ENCODE measurements at places on chromosomes 16 and 17.

- DNase-seq = no peak
Measured at GRCh38 chr17:29716566-29716965, 93.9 kb upstream of the CORO6 start.

- no peak for DNase-seq
Measured at GRCh38 chr16:57486858-57487834, 853 bp upstream of the DOK4 start.

DNA sequence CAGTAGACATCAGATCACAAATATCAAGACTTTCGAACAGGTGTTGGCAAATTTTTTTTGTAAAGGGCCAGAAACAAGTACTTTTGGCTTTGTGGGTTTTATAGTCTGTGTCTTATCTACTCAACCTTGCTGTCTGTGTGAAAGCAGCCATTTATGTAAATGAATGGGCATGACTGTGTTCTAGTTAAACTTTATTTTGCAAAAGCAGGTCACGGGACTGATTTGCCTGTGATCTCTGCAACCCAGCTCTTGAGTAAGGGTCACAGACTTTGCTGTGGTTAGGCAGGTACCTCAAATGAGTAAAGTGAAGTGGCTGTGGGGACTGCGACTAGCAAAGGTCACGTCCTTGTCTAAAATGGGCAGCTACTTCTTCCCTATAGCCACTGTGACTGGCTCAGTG lies 136.5 kb downstream of the FTO start:
- no peak for DNase-seq

DNA sequence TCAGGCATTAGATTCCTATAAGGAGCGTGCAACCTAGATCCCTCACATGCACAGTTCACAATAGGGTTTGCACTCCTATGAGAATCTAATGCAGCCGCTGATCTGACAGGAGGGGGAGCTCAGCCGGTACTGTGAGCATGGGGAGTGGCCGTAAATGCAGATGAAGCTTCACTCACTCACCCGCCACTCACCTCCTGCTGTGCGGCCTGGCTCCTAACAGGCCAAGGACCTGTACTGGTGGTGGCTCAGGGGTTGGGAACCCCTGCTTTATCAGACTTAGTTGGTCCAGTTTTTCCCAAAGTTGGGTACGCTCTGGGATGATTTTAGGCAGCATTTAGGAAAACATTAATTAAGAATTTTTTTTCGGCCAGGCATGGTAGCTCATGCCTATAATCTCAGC lies 103.8 kb downstream of the MARF1 start:
- DNase-seq = no peak

DNA sequence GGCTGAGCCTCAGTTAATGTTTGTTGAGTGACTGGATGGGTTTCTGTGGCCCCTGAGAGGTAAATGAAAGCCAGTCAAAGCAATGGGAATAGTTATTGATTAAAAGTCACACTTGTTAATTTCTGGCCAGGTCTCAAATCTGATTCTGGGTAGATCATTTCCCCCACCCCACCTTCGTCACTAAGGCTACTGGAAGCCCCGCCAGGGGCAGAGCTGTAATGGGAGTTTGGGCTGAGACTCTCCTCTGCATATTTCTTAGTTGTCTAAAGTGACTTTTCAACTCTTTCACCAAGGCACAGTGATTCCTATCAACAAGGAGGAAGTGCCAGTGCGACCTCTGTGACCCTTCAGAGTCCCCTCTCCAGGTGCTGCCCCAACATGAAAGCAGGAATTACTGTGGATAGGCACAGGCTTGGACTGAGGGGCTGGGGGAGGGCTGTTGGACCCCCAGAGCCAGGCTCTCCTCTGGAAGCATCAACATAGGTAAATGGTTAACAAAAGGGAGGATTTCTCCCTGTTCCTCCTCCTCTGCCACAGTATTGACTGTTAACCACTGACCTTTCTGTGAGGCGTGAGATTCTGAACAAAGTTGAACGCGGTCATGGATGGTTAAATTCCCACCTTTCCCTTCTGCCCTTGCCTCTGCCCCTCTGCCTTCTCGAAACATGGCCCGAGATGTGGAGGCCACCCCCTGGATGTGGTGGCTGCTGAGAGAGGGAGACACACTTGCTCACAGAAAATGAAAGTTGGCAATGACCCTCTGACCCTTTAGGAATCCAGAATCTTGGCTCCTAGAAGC lies 20.8 kb upstream of the TBX2 start:
- no peak for DNase-seq

GRCh38 chr16:16161319-16161718 lies 62.0 kb downstream of the ABCC6 start:
- DNase-seq = no peak

DNA sequence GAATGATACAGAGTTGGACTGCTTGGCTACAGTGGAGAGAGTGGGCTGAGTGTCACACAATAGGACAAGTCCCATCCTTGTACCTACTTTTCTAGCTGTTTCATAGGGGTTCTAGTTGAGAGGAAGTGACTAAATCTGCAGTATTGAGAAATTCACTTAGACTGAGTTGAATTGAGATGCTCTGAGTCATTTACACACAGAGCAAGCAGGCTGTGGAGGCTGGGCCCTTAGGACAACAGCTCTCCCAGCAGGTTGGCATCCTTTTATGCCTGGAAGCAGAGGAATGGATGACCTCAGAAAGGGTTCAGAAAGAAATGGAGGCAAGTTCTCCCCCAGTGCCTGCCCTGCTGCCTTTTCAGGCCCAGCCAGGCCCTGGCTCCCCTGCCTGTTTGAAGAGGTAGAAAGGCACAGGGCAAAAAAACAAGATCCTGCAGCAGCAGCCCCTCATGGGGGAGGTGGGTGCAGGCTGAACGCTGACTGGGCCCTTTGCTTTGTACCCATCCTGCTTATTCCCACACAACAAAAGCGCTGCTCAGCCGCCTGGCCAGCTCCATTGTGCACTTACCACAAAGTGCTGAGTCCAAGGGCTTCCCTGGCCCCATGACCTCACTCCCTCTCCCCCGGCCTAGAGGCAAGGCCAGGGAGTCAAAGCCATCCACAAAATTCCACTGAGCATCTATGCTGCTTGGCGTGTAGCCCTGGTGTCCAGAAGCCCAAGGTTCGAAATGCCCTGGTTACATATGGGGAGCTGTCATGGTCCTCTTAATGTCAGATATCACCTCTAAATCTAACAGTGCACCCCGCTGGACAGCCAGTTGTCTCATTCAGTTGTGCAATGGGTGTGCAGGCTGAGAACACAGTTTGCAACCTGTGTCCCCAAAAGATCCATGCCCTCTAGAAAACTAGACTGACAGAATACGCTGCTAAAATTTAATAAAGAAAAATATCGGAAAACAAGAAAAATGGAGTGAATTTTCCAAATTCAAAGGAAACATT lies 5.4 kb upstream of the CRYBA1 start:
- no peak for DNase-seq
